ENCODE measurements at places on chromosomes 3 and 15. TPM values are rescaled to one million over a fixed set of nuclear protein-coding genes. Genes with fewer than 3 reads are reported as not detected.

The SI gene
- total RNA-seq, result not detected

DNA sequence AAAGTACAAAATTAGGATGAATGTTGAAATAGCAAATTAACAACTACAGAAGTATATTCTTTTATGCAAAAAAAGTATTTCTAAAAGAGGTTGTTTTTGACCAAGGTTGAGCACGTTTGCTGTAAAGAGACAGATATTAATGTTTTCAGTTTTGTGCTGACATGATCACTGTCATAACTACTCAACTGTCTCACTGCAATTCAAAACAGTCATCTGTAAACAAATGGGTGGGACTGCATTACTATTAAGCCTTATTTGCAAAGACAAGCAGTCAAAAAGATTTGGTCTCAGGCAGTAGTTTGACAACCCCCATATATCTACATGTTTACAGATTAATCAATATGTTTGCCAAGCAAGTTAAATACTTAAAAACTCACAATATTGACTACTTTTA lies 109.1 kb upstream of the ZNF385D start:
- H3K27me3 ChIP-seq, result no peaks in the 10 kb centered on the region
- H3K27ac ChIP-seq, result no peak overlapping the region
- H3K36me3 ChIP-seq, result no peaks in the 10 kb centered on the region
- H3K4me3 ChIP-seq, result no peak overlapping the region

- H3K4me1 ChIP-seq, result no peaks in the 10 kb centered on the region
- H3K36me3 ChIP-seq, result no peaks in the 10 kb centered on the region
- no peak for DNase-seq
- H3K4me3 ChIP-seq, result no peak overlapping the region
- H3K27ac ChIP-seq, result no peak overlapping the region
- no peaks in the 10 kb centered on the region for H3K27me3 ChIP-seq
Observed at GRCh38 chr15:69087366-69087976, 73.0 kb upstream of the GLCE start.

DNA sequence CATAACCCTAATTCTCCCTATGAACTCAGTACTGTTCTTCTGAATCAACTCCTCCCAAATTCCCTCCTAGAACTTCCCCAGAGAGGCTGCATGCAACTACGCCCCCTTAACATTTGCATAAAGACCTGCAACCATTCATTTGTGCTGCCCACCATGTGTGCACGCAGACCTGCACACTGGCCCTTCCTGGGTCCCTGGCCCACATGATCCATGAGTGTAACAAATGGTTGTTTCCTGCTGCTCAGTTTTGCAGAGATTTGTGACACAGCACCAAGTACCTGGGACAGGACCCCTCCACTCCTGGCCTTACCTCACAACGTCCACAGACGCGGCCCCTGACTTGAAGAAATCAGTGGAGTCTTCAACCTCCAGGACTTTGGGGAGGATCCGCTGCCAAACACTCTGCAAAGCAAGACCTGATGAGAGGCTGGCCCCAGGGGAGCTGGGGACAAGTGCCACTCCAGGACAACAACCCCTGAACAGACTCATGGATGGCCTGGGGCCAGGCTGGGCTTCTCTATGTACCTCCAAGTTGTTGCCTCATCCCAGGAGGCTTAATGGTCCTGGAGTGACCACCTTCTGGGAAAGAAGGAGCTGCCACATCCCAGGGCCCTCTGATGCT lies 33.8 kb downstream of the ALDH1L1 start:
- no peaks in the 10 kb centered on the region for H3K27me3 ChIP-seq
- no peaks in the 10 kb centered on the region for H3K4me1 ChIP-seq
- H3K36me3 ChIP-seq, result no peaks in the 10 kb centered on the region
- no peak for DNase-seq

- H3K4me1 ChIP-seq, result peaks cover 83% of the 10 kb centered on the region
- H3K27ac ChIP-seq, result no peak overlapping the region
- H3K4me3 ChIP-seq, result no peak overlapping the region
- H3K36me3 ChIP-seq, result peaks cover 10% of the 10 kb centered on the region
Observed at GRCh38 chr15:68812069-68812468, 8.6 kb downstream of the ANP32A start.

DNA sequence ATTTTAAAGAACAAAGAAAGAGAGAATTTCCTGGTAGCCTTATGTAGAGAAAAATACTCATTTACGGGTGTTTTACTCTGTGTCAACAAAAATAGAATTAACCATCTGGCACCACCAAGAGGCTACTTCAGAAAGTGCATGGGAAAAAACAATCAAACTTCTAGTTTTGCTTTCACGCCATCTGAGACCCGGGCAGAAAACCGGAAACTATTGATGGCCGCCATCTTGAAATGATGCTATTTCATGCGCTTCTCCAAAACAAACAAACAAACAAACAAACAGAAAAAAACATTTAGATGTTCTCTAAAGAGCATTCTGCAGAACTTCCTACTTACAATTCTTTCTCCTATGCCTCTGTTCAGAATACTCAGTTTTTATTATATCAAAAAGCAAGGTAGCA lies 49.4 kb upstream of the SYNPR start:
- H3K27me3 ChIP-seq, result no peaks in the 10 kb centered on the region
- H3K36me3 ChIP-seq, result no peaks in the 10 kb centered on the region
- H3K27ac ChIP-seq, result no peak overlapping the region
- no peaks in the 10 kb centered on the region for H3K4me1 ChIP-seq
- no peak overlapping the region for H3K4me3 ChIP-seq
- no peak for DNase-seq

Measured in CD8-positive, alpha-beta memory T cell (primary cell).